Stimulated activated CD4-positive, alpha-beta T cell treated with anti-CD3 and anti-CD28 coated beads, Interleukin-1b, Interleukin-23, amount 100 ng/mL, for 4 hours (primary cell): ENCODE measurements at places on chromosomes 2 and 18.
A peak's percentile ranks its signal among the peaks of the same experiment; 100 is the strongest.

DNA sequence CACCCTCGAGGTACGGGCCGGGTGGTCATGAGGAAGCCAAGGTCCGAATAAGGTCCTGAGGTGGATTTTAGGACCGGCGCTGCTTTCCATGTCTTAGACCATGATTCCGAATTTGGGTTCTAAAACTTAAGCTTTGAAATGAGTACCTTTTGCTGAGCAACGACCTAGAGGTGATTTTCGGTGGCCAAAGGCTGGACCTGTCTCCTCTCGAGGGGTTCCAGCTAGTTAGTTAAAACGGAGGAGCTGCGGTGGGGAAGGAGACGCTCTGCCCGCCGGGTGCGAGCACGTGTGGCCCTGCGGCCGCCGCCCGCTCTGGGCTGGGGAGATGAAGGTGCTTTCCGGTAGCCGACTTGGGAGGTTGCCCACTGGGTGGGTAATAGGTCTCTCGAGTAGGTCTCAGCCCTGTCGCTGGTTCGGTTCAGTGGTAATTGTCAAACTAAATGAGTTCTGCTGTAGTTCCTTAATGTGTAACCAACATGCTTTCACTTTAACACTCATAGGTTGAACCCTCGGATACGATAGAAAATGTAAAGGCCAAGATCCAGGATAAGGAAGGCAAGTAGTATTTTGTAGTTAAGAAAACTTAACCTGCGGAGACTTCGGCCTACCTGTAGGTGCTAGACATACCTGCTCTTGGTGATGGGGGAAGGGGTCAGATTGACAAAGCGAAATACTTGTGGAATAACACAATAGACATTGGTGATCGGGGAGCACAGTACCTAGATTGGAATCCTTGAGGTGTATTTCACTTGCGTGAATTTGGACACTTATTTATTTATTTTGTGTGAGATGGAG is 572 bp downstream of the RPS27A start:
- DNase-seq: peak; percentile 41

DNA sequence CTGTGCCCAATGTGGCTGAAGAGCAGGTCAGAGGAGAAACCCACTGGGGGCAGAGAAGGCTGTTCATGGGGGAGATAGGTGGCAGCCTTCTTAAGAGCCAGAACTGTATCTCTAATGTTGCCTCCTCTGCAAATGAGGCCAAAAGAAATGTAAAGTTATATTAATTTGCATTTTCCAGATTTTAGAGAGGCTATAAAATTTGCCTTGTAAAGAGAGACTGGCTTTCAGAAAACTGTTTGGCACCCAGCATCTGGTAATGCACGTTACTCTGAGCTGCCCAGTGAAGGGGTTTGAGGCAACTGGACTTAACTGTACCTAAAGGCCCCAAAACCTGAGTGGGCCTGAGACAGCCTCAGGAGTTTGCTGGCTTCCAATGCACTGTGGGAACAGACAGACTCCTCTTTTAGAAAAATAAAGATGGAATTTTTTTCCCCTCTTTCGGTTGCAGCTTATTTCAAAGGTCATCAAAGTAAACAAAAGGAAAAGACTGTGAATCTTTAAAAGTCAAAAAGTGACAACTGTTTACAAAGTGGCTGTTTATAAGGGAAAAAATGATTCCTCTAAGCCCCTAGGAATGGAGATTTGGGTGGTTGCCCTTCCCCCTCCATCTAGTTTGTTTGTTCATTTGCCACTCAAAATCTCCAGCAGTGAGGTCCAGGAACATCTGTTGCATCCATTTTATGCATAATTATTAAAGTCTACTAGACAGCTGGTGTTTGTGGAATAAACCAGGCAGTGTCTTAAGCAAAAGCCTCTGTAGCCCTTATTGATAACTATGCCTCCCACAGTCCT is 132.2 kb upstream of the ZFP36L2 start:
- DNase-seq: no peak

GRCh38 chr2:231050018-231050901 is 6.4 kb upstream of the PSMD1 start:
- DNase-seq: no peak

GRCh38 chr2:190235551-190236075 is 84.0 kb downstream of the HIBCH start:
- no peak for DNase-seq

GRCh38 chr2:26757873-26758789 is 6.0 kb upstream of the SLC35F6 start:
- DNase-seq: no peak

DNA sequence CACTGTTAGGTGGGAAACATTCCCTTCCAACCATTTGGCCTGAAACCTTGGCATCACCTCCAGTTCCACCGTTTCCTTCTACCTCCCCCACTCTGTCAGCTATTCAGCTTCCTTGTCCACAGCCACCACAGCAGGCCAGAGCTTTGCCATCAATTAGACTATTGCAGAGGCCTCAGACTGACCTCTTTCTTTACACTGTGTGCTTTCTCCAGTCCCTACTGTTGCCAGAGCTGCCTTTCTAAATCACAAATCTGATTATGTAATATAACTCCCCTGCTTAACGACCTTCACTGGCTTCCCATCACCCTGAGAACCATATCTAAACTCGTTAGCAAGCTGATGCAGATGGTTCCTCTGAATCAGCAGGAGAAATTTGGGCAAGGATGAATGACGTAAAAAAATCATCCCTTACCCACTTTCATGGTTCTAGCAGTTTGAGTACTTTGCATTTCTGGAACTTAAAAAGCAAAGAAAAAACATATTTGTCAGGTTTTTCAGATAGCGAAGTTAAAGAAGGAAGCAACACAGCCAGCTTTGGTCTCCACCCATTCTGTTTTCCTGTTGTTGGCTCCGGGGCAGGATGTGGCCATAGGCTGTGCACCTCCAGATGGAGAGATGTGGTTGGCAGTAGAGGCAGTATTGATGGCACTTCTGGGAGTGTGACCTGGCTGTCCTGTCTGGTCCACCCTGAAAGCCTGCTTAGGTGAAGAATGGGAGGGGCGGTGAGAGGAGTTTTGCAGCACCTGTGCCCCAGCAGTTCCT is 422.1 kb downstream of the PARD3B start:
- peak; percentile 13 for DNase-seq

- DNase-seq: no peak
These were observed 97.3 kb downstream of the FMNL2 start for GRCh38 chr2:152432206-152432653.

DNA sequence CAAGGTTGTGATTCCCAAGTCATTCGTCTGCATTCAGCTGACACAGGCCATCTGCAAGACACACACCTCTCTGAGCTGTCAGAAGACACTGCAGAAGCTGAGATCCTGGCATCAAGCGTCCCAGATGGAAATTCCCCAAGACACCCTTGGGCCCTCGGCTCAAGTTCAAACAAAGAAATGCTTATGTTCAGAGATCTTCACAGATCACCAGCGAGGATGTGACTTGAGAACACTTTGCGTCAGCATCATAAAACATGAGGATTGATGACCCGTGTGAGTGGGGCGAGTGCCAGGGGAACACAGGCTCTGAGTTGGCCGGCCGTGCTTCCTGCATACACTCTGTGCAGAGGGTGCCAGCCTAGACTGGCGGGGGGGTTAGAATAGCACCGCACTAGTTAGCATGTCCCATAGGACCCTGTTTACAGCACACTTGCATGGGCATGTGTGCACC is 36.8 kb downstream of the KCNIP3 start:
- no peak for DNase-seq

DNA sequence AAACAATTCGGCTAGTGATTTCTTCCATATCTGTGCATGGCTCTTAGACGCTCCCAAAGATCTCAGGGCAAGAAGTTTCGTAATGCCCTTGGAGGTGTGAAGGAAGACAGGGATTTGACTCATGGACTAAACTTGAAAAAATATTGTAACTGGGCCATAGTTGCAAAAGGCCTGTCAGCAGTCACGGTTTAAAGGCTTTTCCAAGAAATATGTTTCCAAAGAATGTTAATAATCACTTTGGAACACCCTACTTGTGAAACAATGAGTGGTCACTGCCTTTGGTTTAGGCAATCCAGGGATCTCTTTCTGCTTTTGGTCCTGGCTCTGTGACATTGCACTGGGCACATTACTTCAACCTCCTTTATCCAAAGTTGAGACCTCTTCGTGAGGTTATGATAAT is 102.5 kb upstream of the RASGRP3 start:
- no peak for DNase-seq

GRCh38 chr18:57630754-57631595 is 9.3 kb upstream of the NARS1 start:
- no peak for DNase-seq

DNA sequence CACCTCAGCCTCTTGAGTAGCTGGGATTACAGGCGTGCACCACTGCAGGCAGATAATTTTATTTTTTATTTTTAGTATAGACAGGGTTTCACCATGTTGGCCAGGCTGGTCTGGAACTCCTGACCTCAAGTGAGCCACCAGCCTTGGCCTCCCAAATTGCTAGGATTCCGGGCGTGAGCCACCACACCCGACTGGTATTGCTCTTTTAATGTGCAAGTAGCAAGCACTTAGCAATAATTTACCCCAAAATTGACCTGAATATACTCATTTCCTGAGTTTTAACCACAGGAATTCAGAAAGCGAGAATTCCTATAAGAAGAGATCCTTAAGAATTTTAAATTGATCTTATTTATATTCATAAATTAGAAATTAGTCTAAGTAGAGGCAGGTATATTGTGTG is 169.1 kb downstream of the CDH2 start:
- no peak for DNase-seq

- no peak for DNase-seq
These were observed 48.5 kb downstream of the CCDC138 start for GRCh38 chr2:108835040-108835439.

DNA sequence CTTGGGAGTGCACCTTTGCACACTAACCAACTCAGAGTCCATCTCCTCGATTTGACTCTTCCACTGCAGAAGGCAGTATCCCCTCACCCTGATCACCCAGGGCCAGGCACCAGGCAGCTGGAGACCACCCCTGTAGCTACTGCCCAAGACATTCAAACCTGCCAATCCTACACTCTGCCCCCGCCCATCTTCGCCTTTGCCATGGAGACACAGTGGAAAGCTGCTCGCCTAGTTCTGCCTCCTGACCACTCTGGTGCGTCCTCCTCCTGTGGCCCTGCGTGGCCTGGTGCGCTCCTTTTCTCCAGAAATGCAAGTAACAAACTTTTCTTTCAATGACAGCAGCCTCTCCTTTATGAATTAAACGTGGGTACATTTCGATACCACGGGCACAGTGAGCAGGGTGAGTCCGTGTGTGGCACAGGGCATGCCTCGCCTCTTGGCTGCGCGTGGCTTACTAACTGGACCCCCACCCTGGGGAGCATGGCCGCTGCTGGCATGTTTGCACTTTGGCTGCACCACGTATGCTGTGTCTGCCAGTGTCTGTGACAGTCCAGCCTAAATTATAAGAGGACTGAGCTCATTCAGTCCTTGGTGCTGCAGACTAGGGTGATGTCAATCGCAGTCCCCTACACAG is 47.6 kb downstream of the LONRF2 start:
- DNase-seq: no peak

GRCh38 chr2:44330801-44331200 is 30.5 kb downstream of the PREPL start:
- DNase-seq: no peak

DNA sequence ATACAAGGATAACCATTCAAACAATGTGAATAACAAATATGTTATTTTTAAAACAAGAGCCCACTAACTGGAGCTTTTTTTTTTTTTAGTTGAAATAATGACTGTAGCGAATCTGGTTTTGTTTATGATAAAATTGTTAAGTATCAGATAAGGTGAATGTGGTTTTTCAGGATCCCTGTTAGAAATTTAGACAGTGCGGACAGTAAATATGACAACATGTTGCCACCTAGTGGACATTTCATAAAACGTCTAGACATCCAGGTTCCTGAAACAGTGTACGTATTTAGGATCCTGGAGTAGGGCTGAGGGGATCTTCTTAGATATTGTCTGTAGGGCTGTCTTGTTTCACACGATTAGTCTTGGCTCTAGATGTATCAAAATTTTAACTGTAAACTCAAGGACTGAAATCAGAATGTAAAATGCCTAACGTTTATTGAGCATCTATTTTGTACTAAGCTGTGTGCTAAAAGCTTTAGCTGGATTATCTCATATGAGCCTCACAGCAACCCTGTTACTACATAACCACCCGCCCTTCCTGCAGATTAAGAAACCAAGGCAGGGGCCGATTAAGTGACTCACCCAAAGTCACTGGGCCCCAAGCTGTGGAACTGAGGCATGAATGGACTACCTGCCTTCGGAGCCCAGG is 23.9 kb upstream of the CCDC68 start:
- DNase-seq: no peak

DNA sequence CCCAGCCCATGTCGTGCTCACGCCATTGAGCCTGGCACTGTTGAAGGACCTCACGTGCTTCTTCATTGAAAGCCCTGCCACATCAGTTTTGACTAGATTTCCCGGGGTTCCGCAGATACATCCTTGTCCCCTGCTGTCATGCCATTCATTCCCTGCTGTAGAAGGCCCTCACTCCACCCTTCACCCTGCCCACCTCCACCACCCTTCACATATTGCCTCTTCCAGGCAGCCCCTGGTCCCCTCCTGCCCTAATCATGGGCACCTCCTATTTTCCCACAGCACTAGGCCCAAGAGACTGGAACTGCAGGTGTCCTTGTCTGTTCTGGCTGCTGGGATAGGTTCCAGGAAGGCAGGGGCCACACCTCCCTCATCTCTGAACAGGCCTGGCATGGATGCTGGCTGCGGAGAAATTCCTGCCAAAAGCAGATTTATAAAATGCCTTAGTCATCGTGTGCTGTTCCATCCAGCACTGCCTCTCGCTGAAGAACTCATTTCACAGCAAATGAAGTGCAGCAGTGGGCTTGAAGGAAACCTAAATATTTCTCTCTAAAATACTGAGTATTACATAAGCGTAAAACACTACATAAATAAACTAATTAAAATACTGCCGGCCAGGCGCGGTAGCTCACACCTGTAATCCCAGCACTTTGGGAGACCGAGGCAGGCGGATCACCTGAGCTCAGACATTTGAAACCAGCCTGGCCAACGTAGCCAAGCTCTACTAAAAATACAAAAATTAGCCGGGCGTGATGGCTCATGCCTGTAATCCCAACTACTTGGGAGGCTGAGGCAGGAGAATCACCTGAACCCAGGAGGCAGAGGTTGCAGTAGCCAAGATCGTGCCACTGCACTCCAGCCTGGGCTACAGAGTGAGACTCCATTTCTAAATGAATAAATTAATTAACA is 38.4 kb downstream of the EIF4E2 start:
- no peak for DNase-seq
